Activated CD4-positive, alpha-beta T cell treated with anti-CD3 and anti-CD28 coated beads, Interleukin-2, amount 50 U/mL, for 16 hours (primary cell): ENCODE measurements at places on chromosomes 2 and 18.

- DNase-seq = no peak
Measured at GRCh38 chr2:109448946-109449788, 164.6 kb downstream of the SEPTIN10 start.

GRCh38 chr2:64653109-64654062 is at the start of gene SERTAD2:
Gene SERTAD2, minus strand, starts transcription at chr2:64653913. Its CDS starts 17,042 bp downstream, at chr2:64636871.
- DNase-seq = peak; percentile 82

DNA sequence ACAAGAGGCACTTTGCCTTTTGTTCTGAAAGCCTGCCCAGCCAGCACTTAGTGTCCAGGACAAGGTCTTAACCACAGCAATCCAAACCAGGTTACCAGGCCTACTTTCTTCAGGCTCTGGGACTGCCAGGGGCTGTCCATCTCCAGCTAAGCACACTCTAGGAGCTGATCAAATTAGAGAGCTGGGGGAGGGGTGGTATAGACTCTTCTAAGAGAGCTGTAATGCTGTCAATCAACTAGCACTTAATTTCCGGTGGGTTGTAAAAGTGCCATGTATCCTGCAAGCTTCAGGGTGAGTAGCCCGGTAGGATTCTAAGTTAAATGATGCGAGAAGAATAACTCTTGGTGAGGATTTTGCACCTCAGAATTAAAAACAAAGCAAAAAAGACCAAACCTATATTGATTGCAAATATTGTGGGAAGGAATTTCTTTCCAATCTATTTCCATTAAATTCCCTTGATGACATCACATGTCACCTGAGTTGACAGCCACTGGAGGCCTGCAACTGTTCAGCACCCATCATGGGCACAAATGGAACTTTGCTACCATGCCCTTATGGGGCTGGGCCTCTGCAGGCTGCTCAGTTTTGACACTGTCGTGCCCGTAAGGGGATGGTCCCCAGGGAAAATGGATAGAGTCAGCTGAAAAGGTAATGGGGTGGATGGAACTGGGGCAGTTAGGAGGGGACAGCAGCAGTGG is 8.7 kb upstream of the COX7A2L start:
- no peak for DNase-seq

DNA sequence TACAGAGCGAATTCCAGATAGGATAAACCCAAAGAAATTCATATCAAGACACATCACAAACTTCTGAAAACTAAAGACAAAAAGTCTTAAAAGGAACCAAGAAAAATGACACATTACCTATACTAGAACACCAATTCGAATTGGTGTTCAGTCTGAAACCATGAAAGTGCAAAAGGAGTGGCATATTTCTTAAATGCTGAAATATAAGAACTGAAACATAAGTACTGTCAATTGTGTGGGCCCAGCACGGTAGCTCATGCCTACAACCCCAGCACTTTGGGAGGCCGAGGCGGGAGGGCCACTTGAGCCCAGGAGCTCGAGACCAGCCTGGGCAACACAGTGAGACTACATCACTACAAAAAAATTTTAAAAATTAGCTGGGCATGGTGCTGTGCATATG is 43.4 kb downstream of the TMEM131 start:
- DNase-seq = no peak

DNA sequence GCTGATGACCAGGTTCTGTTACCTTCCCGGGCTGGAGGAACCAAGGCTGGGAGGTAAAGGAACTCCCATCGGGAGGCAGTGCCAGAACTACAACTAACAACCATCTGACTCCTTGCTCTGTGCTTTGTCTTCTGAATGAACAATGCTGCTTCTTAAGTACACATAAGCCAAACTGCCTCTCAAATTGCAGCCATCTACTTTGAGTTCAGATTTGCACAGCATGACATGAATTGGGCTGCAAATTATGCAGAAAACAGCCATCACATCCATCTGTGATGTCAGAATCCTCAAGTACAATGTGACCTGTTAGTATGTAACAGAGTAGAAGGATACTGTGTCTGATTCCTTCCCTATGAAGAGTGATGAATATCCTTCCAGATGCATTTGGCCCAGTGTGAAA is 290.6 kb downstream of the ZNF521 start:
- DNase-seq = no peak

- DNase-seq = no peak
Measured at GRCh38 chr2:39395313-39395712, 41.8 kb downstream of the MAP4K3 start.

- no peak for DNase-seq
Measured at GRCh38 chr2:102540882-102541281, 67.9 kb downstream of the SLC9A4 start.

GRCh38 chr2:114698520-114698919 is 256.1 kb downstream of the DPP10 start:
- DNase-seq = no peak

GRCh38 chr2:184765112-184765895 is 167.0 kb downstream of the ZNF804A start:
- DNase-seq = no peak

DNA sequence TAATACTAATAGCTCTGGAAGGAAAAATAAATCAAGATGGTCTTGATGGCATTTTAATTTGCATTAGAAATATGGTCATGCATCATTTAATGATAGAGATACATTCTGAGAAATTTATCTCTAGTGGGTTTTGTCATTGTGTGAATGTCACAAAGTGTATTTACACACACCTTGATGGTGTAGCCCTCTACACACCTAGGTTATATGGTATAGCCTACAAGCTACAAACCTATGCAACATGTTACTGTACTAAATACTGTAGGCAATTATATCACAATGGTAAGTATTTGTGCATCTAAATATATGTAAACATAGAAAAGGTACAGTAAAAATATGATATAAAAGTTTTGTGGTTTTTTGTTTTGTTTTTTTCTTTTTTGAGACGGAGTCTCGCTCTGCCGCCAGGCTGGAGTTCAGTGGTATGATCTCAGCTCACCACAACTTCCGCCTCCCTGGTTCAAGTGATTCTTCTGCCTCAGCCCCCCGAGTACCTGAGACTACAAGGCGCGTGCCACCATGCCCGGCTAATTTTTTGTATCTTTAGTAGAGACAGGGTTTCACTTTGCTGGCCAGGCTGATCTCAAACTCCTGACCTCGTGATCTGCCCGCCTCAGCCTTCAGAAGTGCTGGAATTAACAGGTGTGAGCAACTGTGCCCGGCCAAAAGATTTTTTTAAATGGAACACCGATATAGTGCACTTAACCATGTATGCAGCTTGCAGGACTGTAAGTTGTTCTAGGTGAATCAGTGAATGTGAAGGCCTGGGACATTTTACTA is 83.7 kb upstream of the UBXN4 start:
- peak; percentile 54 for DNase-seq

- DNase-seq = no peak
Measured at GRCh38 chr2:202705446-202706020, 70.8 kb downstream of the FAM117B start.

DNA sequence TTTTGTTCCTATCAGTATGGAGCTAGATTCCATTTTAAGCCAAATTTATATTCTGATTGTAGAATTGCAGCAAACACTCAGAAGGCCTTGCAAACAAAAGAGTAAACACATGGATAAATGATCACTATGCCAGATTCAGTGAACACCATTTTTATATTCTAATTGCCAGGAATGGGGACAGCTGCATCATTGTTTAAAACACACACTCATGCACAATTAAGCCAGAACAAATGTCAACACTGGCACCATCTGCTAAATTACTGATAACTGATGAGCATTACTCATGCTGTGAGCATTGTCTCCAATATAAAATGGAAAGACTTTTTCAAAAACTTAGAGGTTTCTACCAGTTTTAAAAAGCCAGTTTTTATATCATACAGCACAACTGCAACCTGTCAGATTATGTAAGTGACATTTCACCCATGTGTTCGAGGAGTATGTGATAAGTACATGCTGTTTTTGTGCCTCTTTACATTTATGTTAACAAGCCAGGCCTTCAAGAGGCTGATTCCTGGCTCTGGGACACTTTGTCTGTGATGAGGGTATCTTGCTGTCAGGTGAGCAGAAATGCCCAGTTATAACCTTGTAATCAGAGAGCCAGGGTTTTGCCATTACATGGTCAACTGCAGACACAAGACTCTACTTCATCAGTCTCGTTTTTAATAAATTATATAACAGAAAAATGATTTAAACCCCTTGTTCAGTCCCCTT is 4.4 kb upstream of the ST8SIA5 start:
- DNase-seq = no peak

DNA sequence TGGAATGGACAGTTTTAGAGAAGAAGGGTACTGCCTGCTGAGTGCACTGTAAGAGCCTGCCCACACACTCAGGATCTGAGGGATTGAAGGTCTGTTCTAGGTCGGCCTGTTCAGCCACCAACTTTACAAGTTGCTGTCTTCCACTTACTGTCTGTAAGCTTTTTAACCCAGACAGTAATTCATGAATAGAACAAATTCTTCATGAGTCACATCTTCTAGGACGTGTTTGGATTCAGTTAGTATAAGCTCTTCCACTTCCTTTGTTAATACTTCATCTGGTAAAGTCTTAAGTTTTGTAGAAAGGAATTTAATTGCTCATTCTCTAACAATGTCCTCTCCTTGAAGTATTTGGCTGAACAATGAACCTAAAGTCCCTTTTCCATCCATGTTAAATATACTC is 74.6 kb downstream of the PDE11A start:
- no peak for DNase-seq

GRCh38 chr2:153858250-153858649 is 13.5 kb upstream of the GALNT13 start:
- no peak for DNase-seq
